Stimulated activated naive CD4-positive, alpha-beta T cell (primary cell): ENCODE measurements at places on chromosomes 5 and 9.

- no peak for DNase-seq
These were observed 5.5 kb downstream of the IFNA8 start for GRCh38 chr9:21414220-21414940.

DNA sequence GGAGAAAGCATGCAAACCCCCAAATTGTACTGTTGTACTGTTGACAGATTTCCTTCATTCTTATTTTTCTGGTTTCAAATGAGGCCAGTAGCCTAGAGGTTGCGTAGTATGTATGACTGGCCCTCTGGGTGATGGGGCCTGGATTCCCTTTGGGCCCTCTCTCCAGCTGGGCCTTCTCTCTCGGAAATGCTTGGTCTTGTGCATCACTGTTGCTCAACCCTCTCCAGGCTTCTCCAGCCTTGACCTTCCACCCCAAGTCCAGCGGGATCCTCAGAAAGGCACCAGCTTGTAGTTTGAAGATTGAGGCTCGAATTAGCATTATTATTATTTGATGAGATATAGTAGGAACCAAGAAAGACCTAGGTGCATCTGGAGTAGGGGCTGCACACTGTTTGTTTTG lies 87.0 kb downstream of the ANGPTL2 start:
- no peak for DNase-seq

DNA sequence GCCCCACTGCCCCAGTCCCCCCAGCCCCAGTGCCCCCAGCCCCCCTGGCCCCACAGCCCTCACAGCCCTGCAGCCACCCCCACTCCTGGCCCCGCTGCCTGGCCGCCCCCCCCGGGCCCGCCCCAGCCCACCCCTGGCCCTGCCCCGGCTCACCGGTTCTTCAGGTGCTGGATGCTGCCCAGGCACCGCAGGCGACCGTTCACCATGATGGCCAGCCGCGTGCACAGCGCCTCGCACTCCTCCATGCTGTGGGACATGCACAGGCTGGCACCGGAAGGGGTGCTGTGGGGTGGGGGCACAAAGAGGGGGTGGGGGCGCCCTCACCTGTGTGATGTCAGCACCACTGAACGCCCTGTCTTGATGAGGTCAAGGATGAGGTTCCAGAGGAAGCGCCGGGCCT lies 12.8 kb upstream of the CLIC3 start:
- no peak for DNase-seq

GRCh38 chr9:113177251-113177650 lies 26.4 kb downstream of the SLC31A2 start:
- DNase-seq = no peak

- DNase-seq = no peak
These were observed at the start of gene PRR16 for GRCh38 chr5:120463991-120464626. Gene PRR16, plus strand, starts transcription at chr5:120464300.

- DNase-seq = no peak
These were observed 12.9 kb downstream of the TJP2 start for GRCh38 chr9:69186841-69187611.

DNA sequence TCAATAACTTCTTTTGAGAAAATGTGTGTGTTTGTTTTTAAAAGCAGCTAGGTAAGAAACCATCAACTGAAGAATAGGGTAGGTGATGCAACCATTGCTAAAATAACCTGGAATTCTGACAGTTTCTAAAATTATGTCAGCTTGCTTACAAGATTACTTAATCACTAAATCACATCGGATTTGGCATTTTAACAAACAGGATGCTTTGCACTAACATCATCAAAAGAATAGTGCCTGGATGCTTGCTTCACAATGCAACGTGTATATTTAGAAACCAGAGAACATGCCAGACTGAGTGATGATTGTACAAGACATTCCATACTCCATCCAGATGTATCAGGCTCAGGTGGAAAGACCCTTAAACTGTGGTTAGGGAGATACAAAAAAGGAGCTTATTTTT lies 43.9 kb downstream of the PAM start:
- no peak for DNase-seq

DNA sequence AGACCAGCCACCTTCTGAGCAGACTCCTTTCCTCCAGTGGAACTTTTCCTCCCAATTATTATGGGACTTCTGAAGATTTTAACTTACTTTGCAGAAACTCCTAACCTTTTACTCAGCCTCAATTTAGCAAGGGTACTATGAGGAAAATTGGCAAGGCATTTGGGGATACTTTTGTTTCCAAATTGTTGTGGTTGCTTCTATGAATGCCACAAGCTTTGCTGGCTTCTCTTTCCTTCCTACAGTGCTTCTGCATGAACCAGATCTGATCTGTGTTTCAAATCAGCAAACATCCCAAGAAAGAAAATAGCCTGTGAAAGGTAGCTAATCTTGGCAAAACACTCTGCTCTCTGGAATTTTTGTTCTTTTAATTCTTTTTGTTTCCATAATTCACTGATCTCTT lies 57.3 kb upstream of the TAF11L2 start:
- DNase-seq = no peak

- no peak for DNase-seq
These were observed 289.7 kb upstream of the IRX4 start for GRCh38 chr5:2172471-2172870.

DNA sequence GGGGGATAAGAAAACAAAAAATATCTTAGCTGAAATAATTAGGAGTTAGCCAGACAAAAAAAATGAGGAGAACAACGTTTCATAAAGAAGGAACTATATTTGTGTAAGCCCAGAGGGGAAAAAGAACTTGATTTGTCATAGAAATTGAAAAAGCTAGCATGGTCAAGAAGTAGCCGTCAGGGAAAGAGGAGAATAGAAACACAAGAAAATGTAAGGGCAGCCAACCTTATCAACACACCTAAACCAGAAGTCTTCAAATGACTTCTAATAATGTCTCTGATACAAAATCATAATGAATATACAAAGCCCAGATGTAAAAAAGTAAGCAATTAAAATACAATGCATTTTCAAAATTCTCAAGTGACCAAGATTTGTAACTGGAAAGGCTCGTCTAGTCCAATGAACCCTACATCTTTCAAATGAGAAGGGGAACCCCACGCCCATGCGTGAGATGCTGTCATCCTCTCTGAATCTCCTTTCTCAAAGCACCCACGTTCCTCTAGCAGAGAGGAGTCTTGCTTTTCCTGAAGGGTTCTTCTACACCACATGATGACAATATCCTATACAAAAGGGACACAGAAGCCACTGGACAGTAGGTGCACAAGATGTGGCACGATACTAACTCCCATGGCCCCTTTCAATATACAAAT lies 103.7 kb downstream of the ARL15 start:
- no peak for DNase-seq

DNA sequence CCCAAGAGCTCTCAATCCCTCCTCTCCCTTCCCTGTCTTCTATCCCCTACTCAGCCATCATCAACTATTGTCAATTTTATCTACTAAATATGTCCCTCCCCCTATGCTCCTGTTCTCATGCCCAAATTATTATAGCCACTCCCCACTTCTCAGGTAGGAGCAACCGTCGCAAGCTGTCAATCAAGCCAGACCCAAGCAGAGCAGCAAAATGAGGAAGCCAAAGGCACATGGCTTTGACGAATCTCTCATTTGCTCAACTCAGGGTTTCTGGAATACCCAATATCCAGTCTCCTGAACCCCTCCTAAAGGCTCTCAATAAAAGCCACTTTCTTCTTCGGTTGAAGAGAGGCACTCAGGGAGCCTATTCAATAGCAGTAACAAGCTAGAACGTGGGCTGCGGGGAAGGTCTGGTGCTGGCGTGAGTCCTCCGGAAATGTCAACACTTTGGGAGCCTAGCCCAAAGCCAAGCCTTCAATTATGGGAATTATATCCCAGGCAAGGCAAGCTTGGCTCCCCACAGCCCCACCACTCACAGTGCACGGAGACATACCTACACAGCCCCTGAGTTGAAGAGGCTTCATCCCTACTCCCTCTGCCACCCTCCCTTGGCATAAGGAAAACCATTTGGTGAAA lies 47.7 kb downstream of the SIL1 start:
- DNase-seq = no peak

DNA sequence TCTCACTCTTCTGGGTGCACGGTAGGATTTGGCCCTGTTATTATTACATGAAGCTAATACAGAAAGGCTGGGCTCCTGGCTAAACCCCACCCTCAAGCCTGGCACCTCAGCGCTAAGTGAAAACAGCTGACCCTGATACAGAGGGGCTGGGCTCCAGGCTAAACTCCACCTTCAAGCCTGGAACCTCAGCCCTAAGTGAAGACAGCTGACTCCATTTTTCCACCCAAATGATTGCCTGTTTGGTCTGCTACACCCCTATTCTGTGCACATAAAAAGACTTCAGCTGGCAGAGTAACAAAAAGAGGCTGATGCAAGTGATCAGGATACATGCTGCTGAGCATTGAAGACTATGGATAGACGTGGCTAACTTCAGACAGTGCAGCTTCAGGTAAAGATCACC lies 148.4 kb upstream of the CLINT1 start:
- no peak for DNase-seq

- DNase-seq = no peak
These were observed 55.3 kb downstream of the RANBP17 start for GRCh38 chr5:170917113-170917512.

DNA sequence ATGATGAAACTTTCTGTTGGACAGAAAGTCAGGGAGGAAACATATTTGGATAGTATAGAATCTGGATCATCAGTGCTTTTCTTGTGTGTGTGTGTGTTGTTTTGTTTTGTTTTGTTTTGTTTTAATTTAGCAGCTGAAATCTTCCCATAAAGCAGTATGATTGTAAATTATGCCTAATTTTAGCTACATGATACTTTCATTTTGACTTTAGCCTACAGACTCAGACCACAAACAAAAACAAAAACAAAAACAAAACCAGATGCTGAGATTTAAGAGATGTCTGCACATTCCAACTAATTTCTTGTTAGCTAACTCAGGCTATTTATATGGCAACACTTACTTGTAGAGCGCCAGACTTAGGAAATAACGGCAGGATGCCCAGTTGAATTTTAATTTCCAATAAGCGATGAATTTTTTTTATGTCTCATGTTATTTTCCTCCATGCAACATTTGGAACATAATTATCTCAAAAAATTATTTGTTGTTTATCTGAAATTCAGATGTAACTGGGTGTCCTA lies 119.5 kb upstream of the TRPC7 start:
- DNase-seq = no peak

DNA sequence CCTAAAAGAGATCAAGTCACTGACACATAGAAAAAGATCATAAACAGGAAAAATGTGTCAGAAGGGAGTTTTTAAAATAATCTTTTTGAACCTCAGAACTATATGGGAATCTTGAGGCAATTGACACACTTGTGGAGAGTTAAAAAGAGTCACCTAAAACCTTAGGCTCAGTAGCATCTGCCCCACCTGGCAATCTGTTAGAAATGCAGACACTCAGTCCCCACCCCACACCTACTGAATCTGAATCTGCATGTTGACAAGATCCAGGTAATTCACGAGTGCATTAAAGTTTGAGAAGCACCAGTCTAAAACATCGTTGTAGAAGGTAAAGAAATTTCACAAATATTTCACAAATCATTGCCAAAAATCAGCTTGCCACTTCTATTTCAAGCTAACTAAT lies 388.3 kb downstream of the NR2F1-AS1 start:
- DNase-seq = no peak

- no peak for DNase-seq
These were observed 106.6 kb downstream of the SIL1 start for GRCh38 chr5:139091439-139092156.

GRCh38 chr5:142897328-142897727 lies 127.2 kb downstream of the ARHGAP26 start:
- DNase-seq = no peak

DNA sequence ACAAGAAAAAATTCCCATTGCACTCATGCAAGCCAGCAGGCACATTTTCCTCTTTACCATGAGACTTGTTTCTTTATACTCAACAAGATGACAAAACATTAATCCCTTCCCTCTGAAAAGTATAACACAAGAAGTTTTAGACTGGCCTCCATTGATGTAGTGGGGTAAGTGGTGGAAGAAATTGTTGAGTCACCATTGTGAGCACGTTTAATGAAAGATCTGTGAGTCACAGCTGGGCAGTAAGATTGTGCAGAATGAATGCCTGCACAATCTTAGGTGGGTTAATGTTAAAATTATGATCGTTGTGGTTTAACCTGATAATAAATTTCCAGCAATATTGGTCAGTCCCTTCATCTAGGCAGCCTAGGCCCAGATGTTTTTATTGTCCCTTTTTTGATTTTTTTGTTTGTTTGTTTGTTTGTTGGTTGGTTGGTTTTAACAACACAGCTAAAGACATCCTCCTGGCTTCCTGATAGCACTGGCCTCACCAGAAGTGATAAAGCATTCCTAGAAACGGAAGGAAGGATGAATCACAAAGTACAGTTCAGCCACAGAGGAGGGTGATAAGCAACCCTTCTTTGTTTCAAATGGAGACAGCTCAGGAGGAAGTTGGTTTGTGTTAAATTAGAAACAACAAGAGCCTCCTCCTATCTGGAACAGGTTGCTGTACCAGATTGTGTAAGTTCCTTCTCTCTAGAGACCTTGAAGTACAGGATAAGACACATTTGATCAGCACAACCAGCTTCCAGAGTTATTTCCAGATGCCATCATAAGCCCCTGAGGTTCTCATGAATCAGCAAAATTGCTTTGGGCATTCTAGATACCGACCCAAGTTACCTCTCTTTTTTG lies 40.3 kb downstream of the SLC24A2 start:
- no peak for DNase-seq

- DNase-seq = no peak
These were observed 96.1 kb downstream of the PDE8B start for GRCh38 chr5:77306531-77306930.

DNA sequence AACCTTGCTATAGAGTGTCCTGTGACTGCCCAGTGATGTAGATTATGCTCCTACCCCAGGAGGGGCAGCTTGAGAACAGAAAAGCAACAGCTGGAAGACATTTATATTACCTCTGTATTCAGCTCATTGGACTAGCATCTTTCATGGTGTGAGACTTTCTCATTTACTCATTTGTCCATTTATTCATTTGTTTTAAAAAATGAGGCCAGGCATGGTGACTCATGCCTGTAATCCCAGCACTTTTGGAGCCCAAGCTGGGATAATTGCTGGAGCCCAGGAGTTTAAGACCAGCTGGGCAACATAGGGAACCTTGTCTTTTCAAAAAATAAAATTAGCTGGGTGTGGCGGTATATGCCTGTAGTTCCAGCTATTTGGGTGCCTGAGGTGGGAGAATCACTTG lies 130.0 kb upstream of the LHFPL2 start:
- no peak for DNase-seq

DNA sequence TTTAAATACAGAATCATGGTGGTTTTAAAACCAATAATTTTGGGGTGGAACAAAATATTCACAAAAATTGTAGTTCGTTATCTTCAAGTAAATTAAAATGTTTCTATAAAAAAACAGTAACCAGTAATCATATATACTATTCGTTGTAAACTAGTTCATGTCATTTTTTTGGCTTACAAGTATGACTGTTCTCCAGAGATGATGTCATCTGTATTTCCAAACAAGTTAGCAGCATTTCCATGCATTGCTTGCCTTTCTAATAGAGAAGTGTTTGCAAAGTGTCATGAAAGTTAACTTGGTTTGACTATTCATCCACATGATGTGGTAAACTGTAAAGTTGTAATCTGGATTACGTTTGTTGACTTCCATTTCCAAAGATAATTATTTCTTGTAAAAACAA lies 717.9 kb upstream of the ADAMTS16 start:
- no peak for DNase-seq

- no peak for DNase-seq
These were observed 202.2 kb upstream of the RPS23 start for GRCh38 chr5:82480331-82480730.

GRCh38 chr5:53373451-53374158 lies 106.8 kb upstream of the FST start:
- no peak for DNase-seq

- no peak for DNase-seq
These were observed 83.8 kb downstream of the PRRT1B start for GRCh38 chr9:131629226-131629500.
